ENCODE measurements at places on chromosomes 13 and 19.

GRCh38 chr13:40189898-40190630, 476.4 kb downstream of the FOXO1 start:
- no peaks in the 10 kb centered on the region for H3K36me3 ChIP-seq
- H3K27ac ChIP-seq, result peak overlapping the region; percentile 91
- H3K4me3 ChIP-seq, result peak overlapping the region; percentile 80
- no peak for DNase-seq
- H3K27me3 ChIP-seq, result peaks cover 4% of the 10 kb centered on the region
- H3K4me1 ChIP-seq, result peaks cover 64% of the 10 kb centered on the region

- H3K27me3 ChIP-seq, result no peaks in the 10 kb centered on the region
- peaks cover 20% of the 10 kb centered on the region for H3K36me3 ChIP-seq
- H3K4me1 ChIP-seq, result peaks cover 10% of the 10 kb centered on the region
- H3K27ac ChIP-seq, result peak overlapping the region; percentile 84
- peak; percentile 95 for DNase-seq
These were observed 1.1 kb downstream of the MIDN start for GRCh38 chr19:1249298-1249989.

DNA sequence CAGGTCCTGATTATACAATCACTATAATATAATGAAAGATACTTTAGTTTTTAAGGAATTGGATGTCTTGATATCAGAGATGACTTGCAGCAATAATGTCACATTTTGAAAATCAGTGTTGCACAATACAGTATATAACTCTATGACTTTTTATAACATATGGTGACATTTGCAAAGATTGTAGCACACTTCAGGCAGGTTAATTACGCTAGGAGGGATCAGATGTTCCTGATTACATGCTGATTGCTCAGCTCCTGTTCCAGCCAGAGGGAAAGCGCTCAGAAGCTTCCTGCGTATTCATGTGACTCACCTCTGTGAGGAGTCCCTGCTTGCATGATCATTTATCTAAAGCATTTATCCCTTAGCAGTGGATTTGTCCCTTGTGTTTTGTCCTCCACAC, 265.6 kb downstream of the GPC5 start:
- H3K4me3 ChIP-seq, result no peak overlapping the region
- no peaks in the 10 kb centered on the region for H3K36me3 ChIP-seq

DNA sequence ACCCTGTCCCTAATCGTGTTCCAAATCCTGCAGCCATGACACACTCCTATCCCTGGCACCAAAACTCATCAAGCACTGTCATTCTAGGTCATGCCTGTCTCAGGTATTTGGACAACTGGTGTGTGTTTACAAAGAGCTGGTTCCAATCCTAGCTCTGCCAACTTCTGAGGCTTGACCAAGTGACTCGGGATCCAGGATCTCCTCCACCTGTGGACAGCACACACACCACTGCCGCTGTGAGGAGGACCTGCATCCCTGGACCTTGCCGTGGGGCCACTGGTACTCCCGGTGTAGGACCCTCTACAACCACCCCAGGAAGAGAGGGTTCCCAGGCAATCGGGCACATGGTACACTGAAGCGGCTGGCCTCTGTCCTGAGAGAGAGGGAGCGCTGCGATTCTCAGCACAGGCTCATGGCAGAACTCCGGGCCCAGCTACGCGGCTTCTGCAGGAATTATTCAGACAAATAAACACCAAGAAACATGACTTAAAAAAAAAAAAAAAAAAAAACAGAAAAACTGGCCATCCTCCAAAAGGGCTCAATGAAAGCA, 20.4 kb downstream of the MLLT1 start:
- H3K27ac ChIP-seq, result no peak overlapping the region
- H3K4me1 ChIP-seq, result peaks cover 2% of the 10 kb centered on the region
- DNase-seq, result no peak
- H3K4me3 ChIP-seq, result no peak overlapping the region
- no peaks in the 10 kb centered on the region for H3K27me3 ChIP-seq

DNA sequence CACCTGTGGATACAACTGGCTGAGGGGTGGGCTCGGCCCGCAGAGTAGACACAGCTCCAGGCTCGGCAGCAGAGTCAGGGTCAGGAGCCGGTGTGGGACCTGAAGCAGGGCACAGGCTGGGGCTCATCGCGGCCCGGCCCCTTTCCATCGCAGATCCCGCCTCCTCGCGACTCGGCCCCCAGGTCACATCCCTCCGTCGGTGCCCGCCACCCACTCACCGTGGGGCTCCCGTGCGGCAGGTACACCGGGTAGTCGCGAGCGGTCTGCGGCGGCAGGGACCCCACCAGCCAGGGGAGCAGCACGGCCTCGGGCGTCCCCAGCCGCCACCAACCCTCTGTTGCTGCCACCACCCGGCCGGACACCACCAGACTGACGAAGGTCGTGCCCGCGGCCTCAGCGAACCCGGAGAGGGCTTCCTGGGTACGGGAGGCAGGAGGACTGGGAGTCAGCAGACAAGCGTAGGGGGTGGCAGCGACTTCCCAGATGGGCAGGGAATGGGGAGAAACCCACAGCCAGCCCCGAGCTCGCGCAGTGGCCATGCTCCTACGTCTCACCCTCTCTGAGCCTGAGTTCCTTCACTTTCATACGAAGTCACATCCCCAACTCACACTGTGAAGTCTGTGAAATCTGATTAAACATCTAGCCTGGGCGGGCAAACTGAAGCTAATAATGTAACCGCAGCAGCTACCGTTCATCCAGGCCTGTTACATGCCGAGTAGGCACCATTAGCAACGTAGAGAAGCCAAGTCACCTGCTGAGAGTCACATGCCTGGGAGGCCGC, 3.7 kb downstream of the FUZ start:
- peak overlapping the region; percentile 83 for H3K4me3 ChIP-seq
- peaks cover 29% of the 10 kb centered on the region for H3K4me1 ChIP-seq
- no peaks in the 10 kb centered on the region for H3K27me3 ChIP-seq
- H3K36me3 ChIP-seq, result peaks cover 5% of the 10 kb centered on the region

- DNase-seq, result no peak
- peaks cover 67% of the 10 kb centered on the region for H3K36me3 ChIP-seq
- H3K4me3 ChIP-seq, result peak overlapping the region; percentile 60
- peak overlapping the region; percentile 64 for H3K27ac ChIP-seq
These were observed 20.7 kb downstream of the NDFIP2 start for GRCh38 chr13:79501538-79502232.

GRCh38 chr13:109274188-109274821, 512.1 kb downstream of the IRS2 start:
- no peaks in the 10 kb centered on the region for H3K27me3 ChIP-seq
- no peaks in the 10 kb centered on the region for H3K36me3 ChIP-seq
- no peaks in the 10 kb centered on the region for H3K4me1 ChIP-seq
- no peak for DNase-seq
- no peak overlapping the region for H3K27ac ChIP-seq

DNA sequence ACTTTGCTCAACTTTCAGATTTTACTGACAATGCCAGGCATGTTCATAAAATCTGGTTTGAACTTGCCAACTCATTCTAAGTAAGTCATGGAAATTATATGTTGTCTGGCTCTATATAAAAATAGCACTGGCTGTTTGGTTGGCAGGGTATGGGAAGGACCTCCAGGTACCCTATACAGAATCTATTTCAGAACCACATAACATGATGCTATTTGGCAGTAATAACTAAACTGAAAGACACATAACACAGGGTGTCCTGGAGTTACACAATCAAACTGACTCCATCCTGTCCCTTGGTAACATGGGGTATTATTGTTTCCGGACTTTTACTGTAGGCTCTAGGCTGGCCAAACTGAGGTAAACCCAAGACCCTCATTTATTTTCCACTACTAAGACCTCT, 248.8 kb downstream of the RGCC start:
- no peaks in the 10 kb centered on the region for H3K27me3 ChIP-seq
- H3K36me3 ChIP-seq, result no peaks in the 10 kb centered on the region
- no peaks in the 10 kb centered on the region for H3K4me1 ChIP-seq
- no peak for DNase-seq
- no peak overlapping the region for H3K27ac ChIP-seq

GRCh38 chr13:109998684-109999533, 212.5 kb upstream of the IRS2 start:
- H3K27ac ChIP-seq, result no peak overlapping the region
- H3K4me1 ChIP-seq, result no peaks in the 10 kb centered on the region
- no peaks in the 10 kb centered on the region for H3K36me3 ChIP-seq
- H3K4me3 ChIP-seq, result no peak overlapping the region
- no peak for DNase-seq

GRCh38 chr13:59734393-59734792, 429.3 kb downstream of the DIAPH3 start:
- H3K4me3 ChIP-seq, result no peak overlapping the region
- no peaks in the 10 kb centered on the region for H3K27me3 ChIP-seq
- H3K36me3 ChIP-seq, result no peaks in the 10 kb centered on the region
- no peak overlapping the region for H3K27ac ChIP-seq
- no peak for DNase-seq

DNA sequence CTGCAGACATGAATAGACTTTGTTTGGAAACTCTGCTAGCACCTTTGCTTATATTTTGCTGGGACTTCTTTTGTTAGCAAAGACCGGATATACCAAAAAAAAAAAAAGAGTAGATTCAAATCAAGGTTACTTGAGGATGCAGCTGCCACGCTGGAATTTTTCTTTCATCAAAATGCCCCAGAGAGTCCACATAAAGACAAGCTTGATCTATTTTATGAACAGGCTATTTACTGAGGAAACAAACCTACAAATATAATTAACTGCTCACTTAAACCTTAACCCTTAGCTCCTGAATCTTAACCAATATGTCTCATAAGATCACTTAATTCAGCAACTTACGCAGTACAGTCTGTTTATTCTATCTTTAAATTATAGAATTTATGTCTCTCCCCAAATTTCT, 27.1 kb upstream of the DOCK9 start:
- H3K4me3 ChIP-seq, result no peak overlapping the region
- no peak overlapping the region for H3K27ac ChIP-seq
- H3K27me3 ChIP-seq, result no peaks in the 10 kb centered on the region
- peaks cover 57% of the 10 kb centered on the region for H3K4me1 ChIP-seq
- no peak for DNase-seq
- peaks cover 2% of the 10 kb centered on the region for H3K36me3 ChIP-seq
